Adrenal gland (tissue), 19 donors: ENCODE measurements at places on chromosomes 6 and 20.

GRCh38 chr6:145656128-145656527 is 79.2 kb downstream of the EPM2A start:
- DNase-seq, result no peak

DNA sequence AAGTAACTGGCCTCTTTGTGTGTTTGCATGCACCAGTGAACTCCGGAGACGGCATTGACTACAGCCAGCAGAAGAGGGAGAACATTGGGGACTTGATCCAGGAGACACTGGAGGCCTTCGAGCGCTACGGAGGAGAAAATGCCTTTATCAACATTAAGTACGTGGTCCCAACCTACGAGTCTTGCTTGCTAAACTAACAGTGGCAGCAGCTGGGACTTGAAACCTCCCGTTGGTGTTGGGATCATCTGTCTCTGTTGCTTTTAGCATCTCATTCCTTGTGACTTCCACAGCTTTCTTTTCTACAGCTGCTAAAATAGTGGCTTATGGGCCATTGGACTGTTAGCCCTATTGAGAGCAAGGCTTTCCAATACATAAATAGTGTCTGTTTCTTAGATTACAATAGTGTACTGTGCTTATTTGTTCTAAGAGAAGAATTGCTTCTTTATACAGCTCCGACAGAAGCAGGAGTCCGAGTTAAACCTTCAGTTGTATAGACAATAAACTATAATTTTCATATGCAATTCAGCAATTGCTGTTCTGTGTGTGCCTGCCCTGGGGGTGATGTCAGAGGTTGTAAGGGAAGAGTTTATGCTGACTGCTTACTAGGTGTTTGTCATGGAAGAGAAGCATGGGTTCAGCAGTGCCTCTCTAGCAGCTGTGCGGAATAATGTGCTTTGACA is 99.6 kb upstream of the QKI start:
- no peak for DNase-seq

DNA sequence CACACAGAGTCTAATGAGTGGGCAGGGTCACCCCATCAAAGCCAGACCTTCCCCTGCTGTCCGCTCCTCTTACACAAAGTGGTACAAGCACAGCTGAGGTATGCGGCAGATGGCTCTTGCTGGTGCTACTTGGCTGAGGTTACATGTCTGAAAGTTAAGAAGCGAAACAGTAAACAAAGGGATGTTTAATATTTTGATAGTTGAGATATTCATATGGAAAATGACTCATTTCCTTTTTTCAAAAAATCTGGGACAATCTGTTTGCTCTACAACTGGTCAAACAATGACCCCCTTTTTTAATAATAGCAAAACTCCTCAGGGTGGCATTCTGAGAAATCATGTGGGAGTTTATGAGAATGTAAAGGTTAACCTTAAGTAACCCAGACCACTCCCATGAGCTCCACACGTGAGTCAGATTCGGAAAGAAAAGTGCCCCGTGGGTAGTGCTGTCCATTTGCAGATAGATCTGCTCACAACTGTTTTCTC is 245.3 kb downstream of the TBXT start:
- DNase-seq, result no peak

DNA sequence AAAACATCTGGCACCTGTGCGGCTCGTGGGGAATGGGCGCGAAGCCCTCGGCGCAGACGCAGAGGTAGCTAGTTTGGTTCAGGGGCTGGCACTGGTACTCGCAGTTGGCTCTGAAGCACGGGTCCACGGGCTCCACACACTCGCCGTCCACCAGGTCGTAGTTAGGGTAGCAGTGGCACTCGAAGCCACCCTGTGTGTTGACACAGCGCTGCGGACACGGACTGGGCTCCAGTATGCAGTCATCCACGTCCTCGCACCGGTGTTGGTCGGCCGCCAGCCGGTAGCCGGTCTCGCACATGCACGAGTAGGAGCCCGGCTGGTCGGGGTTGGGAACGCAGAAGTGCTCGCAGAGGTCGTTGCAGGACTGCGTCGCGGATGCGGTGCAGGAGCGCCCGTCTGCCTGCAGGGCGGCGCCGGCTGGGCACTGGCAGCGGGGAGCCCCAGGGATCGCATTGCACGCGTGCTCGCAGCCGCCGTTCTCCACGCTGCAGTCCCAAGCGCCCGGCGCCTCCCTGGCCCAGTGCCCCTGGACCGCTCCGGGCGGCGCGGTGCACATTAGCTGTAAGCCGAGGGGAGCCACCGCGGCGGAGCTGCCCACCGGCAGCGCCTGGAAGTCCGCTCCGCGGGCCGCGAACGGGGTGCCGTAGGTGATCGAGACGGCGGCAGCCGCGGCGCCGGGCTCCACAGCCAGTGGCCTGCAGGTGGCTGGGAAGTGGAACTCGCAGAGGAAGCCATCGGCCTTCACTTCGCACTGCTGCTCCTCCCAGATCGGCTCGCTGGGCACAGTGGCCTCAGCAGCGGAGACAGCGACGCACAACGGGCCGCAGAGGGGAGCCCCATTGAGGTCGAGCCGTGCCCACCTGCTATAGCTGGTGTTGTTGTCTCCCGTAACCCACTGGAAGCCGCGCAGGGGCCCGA is 930 bp downstream of the THBD start:
- DNase-seq, result peak; percentile 54

- DNase-seq, result no peak
Observed at GRCh38 chr20:16953858-16954257, 205.7 kb downstream of the OTOR start.
